Activated CD8-positive, alpha-beta memory T cell treated with anti-CD3 and anti-CD28 coated beads for 1 hour (primary cell): ENCODE measurements at places on chromosomes 13 and 19.

DNA sequence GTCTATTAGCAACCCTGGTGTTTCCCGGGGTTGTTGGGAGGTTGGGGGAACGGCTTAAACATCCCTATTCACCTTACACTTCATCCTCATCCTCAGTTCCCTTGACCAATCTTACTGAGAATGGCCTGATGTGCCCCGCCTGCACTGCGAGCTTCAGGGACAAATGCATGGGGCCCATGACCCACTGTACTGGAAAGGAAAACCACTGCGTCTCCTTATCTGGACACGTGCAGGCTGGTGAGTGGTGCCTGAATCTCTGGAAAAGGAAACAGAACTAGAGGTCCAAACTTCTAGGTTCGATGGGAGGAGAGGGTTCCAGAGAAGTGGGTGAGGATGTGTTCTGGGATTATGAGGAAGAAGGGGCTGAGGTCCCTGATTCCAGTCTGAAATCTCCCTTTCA is 5.9 kb downstream of the PINLYP start:
- DNase-seq: no peak

DNA sequence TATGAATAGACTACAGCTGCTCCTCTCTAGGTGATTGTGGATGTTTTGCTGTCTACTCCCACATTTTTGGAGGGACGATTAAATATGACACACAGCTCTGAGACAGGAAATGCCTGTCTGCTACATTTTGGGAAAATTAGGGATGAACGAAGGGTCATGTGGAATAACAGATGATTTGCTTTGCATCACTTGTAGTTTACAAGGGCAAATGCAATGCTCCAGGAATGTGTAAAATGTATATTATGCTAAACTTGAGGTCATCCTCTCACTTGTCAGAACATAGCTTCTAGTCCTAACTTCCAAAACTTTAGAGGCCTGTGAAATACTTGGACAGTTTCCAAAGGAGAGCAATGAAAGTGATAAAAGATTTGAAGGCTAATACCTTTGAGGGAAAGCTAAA is 284.2 kb upstream of the DACH1 start:
- DNase-seq: no peak

DNA sequence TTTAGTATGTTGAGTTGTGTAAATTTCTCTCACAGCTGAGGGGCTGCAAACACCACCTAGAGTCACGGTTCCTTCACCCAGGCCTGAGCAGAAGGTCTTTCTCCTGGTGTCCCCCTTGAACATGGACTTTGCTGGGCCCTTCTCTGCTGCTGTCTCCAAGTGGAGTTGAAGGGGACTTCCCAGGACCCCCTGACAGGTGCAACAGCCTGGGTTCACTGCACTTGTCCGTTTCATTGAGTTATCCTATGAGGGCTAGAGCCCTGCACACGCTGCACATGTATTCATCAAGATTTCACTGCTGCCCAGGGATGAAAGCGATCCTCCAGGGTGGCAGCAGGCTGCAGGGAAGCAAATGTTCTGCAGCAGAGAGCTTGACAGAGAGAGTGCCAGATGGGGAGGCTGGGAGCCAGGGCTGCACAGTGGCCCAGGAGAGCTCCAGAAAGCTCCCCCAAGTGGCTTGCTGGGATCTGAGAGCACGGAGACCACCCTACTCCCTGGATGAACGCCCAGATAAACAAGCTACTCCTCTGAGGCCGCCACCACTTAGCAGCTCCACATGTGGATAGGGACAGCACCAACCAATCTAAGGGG is 10.3 kb downstream of the TMEM272 start:
- no peak for DNase-seq

- no peak for DNase-seq
Measured at GRCh38 chr13:36769545-36769944, 49.5 kb upstream of the RFXAP start.

- no peak for DNase-seq
Measured at GRCh38 chr13:33471204-33471603, 185.6 kb upstream of the STARD13 start.

- no peak for DNase-seq
Measured at GRCh38 chr19:29940971-29941585, 961 bp upstream of the URI1 start.

DNA sequence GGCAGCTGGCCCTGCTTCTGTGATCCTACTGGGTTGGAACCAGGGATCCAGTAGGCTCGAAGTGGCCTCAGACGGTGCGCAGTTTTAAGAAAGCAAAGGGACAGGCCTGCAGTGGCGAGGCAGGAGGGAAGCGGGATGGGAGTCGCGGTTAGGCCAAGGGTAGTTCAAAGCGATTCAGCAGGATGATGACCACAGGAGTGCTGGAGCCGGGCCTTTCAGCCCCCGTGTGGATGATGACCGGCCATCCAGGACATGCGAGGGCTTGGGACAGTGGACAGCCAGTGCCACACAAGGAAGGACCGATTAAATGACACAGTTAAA is 854 bp downstream of the RNASEH2B start:
- no peak for DNase-seq

DNA sequence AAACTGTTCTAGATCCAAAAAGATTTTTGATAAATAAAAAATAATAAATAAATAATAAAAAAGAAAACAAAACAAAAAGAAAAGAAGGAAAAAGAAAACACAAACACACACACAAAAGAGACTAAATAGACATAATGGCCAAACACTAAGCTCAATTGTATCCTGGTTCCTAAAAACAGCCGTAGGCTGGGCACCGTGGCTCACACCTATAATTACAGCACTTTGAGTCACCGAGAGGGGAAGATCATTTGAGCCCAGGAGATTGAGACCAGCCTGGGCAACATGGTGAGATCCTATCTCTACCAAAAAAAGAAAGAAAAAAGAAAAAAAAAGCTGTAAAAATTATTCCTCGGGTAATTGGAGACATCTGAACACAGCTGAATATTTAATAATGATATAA is 8.9 kb downstream of the ETHE1 start:
- DNase-seq: no peak

- no peak for DNase-seq
Measured at GRCh38 chr13:40398065-40398464, 268.4 kb downstream of the FOXO1 start.

GRCh38 chr19:5934069-5934401 is 20.0 kb downstream of the CAPS start:
- DNase-seq: no peak
